ENCODE measurements at places on chromosomes 3 and 15.
A peak's percentile ranks its signal among the peaks of the same experiment; 100 is the strongest.

DNA sequence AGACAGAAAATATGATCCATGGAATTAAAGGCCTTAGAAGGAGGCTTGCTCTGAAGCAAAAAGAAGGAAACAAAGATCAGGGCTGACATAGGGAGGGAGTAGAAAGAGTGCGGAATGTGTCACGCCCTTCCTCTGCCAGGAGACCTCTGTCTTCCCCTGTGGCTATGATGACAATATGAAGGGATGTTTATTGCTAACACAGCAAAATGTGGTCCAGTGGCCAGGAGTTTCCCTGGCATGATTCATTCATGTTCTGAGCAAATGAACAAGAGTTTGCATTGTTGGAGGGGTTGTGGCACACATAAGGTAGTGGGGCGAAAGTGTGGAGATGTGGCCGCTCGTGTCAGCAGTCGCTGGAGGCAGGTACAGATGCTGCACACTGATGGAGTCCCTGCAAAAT lies 169.4 kb downstream of the SHQ1 start:
- DNase-seq, result no peak

- DNase-seq, result no peak
Measured at GRCh38 chr3:41120460-41120859, 78.8 kb upstream of the CTNNB1 start.

- no peak for DNase-seq
Measured at GRCh38 chr3:62238431-62238830, 134.9 kb downstream of the FEZF2 start.

DNA sequence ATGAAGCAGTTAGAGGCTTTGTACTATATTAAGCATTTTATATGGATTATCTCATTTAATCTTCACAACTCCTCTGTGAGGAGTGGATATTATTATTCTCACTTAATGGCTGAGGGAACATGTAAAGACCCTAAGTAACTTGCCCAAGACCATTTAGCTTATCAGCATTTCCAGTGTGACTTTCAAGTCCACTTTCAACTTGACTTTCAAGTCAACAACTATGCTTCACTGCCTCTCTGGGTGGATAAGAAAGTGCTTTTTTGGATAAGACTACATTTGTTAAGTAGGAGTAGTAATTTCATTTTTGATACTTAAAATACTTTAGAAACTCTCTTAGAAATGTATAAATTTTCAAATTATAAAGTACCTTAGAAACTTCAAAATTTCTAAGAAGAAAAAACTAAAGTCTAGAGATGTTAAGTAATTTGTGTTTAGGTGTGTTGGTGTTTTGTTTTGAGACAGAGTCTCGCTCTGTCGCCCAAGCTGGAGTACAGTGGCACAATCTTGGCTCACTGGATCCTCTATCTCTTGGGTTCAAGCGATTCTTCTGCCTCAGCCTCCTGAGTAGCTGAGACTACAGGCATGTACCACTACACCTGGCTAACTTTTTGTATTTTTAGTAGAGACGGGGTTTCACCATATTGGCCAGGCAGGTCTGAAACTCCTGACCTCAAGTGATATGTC lies 71.8 kb downstream of the MINDY2 start:
- no peak for DNase-seq

DNA sequence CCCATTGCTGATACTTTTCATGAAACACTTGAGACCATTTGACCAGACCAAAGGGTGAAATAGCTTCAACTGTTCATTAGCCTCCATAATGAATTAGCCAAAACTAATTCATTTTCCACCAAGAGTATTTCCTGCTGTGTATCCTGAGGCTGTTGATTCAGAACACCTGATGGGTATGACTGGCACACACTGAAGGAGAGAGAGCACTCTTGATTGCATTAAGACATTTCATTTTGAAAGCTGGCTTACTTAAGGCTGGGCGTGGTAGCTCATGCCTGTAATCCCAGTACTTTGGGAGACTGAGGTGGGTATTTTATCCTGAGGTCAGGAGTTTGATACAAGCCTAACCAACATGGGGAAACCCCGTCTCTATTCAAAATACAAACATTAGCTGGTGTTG lies 175.6 kb downstream of the AGBL1 start:
- no peak for DNase-seq

DNA sequence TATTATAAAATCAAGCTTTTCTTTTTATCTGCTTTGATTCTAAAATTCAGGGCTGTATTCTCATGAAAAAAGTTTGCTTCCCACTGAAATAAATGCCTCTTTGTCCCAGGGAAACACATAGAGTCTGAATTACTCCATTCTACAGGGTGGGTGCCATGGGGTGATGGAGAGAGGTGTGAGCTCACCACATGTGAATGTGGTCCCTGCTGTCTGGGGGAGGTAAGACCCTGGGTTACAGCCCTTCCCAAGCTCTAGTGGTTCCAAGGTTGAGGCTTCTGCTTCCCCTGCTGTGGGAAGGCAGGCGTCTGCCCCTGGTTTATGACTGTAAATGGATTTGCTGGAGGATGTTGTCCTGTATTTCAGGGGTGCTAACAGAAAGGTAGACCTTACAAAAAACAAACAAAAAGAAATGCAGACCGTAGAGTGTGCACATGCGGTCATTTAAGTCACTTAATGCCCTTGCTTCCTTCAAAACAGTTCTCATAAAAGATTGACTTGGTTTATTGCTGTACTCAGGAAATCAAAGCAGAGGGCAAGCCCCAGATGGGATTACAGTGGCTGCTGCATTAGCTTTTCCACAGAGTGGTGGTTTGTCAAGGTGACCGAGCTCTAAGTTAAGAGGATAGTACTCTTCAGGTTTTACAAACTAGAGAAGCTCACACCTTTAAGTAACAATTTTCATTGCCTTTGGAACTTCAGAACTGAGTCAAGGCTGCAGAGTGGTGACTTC lies 49.2 kb downstream of the CTDSPL start:
- DNase-seq, result no peak

GRCh38 chr3:191809326-191809949 lies 348.5 kb downstream of the PYDC2 start:
- DNase-seq, result no peak

- no peak for DNase-seq
Measured at GRCh38 chr3:81951636-81952035, 190.2 kb upstream of the GBE1 start.

DNA sequence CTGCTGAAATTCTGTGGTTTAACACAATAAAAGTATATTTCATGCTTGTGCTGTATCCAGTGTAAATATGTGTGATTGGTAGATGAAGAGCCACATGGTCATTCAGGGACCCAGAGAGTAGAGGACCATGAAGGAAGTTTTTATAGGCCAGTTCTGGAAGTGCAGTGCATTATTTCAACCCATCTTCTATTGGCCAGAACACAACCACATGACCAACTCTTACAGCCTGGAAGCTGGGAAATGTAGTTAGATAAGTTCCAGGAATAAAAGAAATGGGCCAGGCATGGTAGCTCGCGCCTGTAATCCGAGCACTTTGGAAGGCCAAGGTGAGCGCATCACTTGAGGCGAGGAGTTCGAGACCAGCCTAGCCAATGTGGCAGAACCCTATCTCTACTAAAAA lies 21.4 kb upstream of the PRTG start:
- no peak for DNase-seq

GRCh38 chr3:100425316-100425715 lies 24.0 kb downstream of the LNP1 start:
- DNase-seq, result no peak

GRCh38 chr3:105401691-105402149 lies 35.0 kb downstream of the ALCAM start:
- no peak for DNase-seq

GRCh38 chr15:41020311-41020710 lies 67.0 kb downstream of the CHAC1 start:
- DNase-seq, result no peak

- DNase-seq, result no peak
Measured at GRCh38 chr3:52029053-52029452, 27.3 kb downstream of the DUSP7 start.

- no peak for DNase-seq
Measured at GRCh38 chr15:69215314-69216035, 55.0 kb downstream of the GLCE start.

DNA sequence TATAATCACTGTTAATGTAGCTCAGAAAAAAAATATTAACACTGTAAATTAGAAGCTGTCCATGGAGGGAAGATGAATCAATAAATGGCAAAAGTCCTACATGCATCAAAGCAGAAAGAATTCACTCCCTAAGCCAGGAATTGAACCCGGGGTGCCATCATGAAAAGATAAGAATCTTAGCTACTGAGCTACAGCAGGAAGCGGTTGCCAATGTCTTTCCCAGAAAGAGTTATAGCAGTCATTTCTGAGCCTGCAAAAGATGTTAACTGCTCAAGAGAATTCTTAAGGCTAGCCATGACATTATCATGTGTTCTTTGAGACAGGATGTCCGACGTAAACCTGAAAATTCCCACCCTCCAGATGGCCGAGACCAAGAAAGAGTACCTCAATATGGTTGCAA lies 47.4 kb upstream of the MKRN3 start:
- no peak for DNase-seq

GRCh38 chr15:82540055-82540983 lies at the start of gene RPS17:
RPS17 (minus strand) TSS chr15:82540457; CDS start chr15:82540428, 29 bp downstream.
- peak; percentile 100 for DNase-seq

- DNase-seq, result no peak
Measured at GRCh38 chr15:92243227-92243626, 150.5 kb upstream of the ST8SIA2 start.

Data from activated effector memory CD4-positive, alpha-beta T cell treated with anti-CD3 and anti-CD28 coated beads, Interleukin-2, amount 50 U/mL, for 16 hours (primary cell).